Midbrain (tissue), 1 donor: ENCODE measurements at places on chromosomes 1 and 21.

GRCh38 chr1:169298441-169298840, 69.2 kb downstream of the NME7 start:
- no peak for DNase-seq

- DNase-seq: no peak
Observed at GRCh38 chr1:37085393-37085792, 51.1 kb upstream of the GRIK3 start.

DNA sequence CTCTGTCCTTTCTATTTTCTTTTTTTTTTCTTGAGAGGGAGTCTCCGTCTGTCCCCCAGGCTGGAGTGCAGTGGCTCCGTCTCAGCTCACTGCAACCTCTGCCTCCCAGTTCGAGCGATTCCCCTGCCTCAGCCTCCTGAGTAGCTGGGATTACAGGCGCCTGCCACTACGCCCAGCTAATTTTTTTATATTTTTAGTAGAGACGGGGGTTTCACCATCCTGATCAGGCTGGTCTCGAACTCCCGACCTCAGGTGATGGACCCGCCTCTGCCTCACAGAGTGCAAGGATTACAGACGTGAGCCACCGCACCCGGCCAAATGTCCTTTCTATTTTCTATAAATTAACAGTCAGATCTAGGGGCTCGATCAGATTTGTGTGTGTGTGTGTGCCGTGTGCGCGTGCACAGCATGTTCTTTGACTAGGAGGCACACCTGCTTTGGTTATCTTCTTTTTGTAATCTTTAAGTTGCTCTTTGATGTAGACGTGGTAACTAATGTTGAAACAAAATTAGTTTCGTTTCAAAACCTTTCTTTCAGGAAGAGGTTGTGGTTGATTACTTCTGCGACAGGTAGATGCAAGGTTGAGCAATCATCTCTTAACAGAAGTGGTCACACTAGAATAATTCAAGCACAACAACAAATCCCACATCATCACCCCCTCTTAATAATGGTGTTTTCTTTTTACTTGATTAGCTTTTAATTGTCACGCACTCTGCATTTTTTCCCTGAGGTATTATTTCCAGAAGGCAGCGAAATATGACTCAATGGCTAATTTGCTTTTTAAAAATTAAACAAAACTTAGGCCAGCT, 779 bp upstream of the DEGS1 start:
- DNase-seq: no peak

DNA sequence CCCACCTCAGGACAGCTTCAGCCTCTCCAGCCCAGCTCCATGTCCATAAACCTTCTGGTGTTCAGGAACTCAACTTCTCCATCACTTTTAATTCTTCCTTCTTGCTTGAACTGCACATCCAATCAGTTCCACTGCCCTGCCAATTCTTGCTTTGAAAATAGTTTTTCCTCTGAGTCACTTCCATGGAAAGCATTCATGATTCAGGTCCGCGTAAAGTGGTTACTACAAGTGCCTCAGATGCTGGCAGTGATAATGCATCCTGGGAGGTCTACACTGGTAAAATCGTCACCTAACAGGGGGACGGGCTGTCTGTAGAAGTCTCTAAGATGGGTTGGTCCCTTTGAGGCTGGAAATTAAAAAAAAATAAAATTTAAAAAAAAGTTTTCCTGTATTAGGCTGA, 25.9 kb upstream of the RCAN1 start:
- DNase-seq: no peak

DNA sequence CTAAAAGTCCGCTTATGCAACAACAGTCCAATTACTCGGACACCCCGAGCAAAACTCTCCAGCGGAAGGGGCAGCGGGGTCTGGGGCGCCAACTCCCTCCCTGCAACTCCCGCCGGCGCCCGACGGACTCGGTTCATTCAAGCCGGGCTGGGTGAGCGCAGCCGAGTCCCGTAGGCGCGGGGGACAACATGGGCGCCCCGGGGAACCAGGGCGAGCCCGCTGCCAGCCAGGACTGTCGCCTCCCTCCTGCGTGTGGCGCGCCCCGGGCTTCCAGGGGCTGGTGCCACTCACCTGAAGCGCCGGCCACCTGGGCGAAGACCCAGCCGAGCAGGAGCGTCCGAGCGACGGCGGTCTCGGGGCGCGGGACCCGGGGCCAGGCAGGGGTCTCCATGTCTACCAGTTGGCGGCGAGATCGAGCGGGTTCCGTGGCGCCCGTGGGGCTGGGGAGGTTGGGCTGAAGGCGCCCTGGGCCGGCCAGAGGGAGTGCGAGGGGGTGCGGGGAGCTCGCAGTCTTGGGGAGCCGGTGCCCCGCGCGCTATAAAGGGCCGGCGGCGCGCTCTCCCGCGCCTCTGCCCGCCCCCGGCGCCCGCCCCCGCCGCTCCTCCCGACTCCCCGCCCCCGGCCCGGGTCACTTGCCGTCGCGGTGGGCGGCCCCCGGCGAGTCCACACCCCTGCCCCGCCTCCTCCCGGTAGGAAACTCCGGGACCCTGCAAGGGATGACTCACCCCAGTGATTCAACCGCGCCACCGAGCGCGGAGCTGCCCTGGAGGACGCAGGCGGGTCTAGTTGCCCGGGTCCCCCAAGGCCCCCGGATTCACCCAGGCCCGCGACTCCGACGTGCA, at the start of gene F3:
TSS of gene F3 (minus strand) at position 514 of the 842 bp plus-strand sequence. CDS start at position 391, 123 bp downstream.
- peak; percentile 70 for DNase-seq

GRCh38 chr1:204288021-204288588, 71.6 kb downstream of the PLEKHA6 start:
- no peak for DNase-seq

DNA sequence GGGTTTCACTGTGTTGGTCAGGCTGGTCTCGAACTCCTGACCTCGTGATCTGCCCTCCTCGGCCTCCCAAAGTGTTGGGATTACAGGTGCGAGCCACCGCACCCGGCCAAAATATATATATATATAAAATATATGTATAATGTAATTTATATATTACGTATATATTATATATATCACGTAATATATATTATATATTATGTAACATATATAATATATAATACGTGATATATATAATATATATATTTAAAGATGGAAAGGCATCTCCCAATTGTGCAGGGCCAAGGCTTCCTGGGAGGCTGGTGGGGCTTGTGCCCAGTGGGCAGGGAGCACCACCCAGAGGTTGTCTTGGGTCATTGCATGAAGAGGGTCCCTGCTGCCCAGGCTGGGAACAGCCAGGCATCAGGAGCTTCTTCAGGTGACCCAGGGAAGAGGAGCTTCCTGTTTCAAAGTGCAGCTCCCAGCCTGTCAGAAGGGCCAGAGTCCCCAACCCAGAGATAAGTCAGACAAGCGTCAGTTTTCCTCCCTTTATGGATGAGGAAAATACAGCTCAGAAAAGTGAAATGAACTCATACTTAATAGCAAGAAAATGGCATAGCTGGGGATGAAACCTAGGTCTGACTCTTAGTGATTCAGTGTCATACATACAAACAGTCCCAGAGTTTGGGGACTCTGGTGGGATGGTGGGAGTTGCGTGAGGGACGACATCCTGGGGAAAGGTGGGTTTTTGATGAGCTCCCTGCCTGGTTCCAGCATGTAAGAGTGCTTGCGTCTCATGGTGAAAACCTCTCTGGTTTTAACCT, 12.0 kb downstream of the UBE2Q1 start:
- peak; percentile 44 for DNase-seq

GRCh38 chr1:65467536-65467935, 47.1 kb downstream of the LEPR start:
- no peak for DNase-seq

DNA sequence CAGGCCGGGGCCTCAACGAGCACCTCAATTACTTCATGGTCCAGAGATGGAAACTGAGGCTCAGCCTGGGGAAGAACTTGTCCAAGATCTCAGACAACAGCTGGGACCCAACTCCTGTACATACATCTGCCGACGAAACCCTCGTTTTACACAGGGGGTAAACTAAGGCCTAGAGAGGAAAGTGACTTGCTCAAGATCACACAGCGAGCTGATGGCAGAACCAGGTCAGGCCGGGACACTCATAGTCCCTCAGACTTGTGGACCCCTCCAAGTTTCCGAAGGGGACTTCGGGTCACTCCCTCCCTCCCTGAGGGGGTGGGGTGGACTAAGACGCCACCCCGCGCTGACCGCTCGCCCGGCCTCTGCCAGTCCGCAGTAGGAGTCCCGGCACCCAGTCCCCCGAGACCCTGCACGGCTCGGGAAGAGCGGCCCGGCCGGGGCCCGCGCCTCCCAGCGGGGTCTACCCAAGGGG, 430 bp downstream of the WASF2 start:
- peak; percentile 59 for DNase-seq

GRCh38 chr1:236018885-236019453, 45.9 kb downstream of the NID1 start:
- no peak for DNase-seq

- DNase-seq: no peak
Observed at GRCh38 chr1:100767176-100767890, 47.8 kb downstream of the VCAM1 start.

GRCh38 chr21:38490411-38491020, 7.8 kb downstream of the ERG start:
- no peak for DNase-seq

- DNase-seq: peak; percentile 92
Observed at GRCh38 chr1:36653850-36654249, 171.1 kb upstream of the CSF3R start.

GRCh38 chr1:107415241-107415640, 274.4 kb downstream of the NTNG1 start:
- DNase-seq: no peak

DNA sequence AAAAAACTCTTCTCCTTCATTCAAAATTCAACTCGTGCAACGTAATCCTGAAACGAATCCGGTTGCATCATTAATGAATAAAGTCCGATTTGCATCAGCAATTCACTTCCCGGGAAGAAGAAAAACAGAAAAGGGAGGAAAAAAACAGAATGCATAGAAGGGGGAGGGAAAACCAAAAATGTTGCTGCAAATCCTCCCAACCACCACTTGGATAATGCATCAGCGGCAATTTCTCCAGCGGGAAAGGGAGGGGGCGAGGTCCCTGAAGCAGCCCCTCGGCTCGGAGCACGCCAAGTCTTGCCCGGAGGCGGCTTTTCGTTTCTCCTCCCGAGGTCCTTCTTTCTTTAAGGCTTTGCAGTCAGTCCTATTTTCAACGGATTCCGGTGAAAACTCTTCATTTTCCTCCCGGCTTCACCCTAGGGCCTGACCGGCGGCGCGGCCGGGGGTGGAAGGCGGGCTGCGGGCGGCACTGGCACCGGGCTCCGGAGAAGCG, 723 bp downstream of the CDC42BPA start:
- DNase-seq: peak; percentile 68

DNA sequence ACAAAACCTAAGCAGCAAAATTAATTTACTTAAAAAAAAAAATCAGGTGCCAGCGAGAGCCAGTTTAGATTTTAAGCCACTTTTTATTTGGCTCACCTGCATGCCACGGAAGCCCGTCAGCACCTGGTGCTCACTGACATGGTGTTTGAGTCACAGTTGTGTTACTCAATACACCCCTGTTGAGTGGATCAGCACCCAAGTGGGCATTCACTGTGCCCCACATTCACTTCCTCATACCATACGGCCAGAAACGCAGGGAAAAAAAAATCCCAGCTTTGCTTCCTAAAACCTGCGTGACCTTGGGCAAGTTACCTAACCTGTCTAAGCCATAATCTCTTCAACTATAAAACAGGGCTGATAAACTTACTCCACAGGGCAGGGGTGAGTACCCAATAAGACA, 42.8 kb upstream of the SIM2 start:
- no peak for DNase-seq

- no peak for DNase-seq
Observed at GRCh38 chr1:23389837-23390321, 20.2 kb upstream of the ZNF436 start.

DNA sequence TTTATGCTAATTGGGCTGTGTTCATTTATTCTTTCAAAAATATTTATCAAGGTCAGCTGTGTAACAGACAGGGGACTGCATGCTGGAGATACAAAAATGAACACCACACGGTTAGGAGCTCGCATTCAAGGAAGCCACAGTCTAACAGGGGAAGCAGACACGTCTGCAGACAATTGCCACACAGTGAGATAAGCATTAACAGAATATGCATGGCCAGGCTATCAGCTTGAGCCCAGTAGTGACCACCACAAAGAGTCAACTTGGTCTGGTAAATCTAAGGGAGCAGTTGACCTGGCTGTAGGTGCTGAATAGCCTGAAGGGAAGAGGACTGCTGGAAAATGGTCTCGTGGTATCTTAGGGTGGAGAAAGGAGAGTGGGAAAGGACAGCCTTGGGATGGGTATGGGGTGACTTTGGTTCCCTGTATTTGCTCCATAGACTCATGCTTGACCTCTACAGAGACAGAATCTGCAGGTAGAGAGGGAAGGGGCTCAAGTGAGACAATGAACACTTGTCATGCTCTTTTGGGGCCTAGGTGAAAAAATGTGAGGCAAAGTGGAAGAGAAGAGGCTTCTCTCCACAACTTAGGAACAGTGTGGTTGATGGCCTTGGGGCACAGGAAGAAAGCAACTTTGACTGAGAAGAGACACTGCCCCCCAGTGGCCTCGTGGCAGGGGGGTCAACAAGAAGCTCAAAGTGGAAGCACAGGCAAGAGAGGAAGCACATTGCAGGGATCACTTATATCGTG, 7.6 kb upstream of the NPL start:
- peak; percentile 74 for DNase-seq

DNA sequence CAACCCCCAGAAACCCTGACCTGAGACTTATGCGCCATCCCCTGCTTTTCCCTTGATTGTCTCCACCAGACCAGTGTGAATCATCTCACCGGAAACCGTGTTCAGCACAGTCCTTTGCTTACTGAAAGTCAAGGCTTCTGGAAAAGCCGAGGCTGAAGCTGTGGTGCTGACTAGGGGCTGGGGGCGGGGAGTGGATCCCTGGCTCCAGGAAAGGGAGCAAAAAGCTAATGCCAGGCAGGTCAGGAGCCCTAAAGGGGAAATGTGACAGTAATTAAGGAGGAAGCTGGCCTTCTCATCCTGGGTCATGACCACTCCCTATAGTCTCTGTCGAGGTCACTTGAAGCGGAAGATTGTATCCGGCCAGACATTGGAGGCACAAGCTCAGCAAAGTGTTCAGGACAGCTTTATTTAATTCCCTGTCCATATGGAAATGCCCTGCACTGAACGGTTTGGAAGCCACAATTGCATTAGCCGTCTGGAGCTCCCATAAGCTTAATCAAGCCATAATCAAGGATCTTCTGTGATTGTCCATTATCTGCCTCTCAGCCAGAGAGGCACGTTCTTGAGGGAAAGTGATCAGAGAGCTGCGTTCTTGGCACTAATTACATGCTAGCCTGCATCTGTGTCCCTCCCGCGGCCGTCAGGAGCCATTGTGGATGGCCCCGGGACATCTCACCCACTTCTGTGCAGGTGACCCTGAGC, 403.6 kb downstream of the RRAGC start:
- DNase-seq: no peak

DNA sequence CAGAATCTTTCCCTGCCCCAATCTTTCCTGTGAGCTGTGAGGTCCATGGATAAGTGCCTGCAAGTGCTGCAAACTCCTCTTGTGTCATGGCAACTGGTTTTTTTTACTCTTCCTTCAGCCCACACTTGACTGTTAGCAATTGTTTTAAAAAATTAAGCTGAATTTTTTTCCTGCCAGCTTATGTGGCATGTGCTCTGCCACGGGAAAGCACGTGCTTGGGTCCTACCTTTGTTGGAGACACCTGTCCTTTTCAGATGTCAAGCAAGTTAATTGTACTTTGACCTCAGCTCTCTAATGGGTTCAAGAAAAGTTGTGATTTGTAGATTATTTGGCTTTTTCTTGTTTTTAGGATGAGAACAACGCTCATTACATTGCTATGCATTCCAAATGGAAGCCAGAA, 398.5 kb downstream of the NUF2 start:
- DNase-seq: no peak
